DND-41 (cell line): ENCODE measurements at places on chromosomes 6 and 20.

DNA sequence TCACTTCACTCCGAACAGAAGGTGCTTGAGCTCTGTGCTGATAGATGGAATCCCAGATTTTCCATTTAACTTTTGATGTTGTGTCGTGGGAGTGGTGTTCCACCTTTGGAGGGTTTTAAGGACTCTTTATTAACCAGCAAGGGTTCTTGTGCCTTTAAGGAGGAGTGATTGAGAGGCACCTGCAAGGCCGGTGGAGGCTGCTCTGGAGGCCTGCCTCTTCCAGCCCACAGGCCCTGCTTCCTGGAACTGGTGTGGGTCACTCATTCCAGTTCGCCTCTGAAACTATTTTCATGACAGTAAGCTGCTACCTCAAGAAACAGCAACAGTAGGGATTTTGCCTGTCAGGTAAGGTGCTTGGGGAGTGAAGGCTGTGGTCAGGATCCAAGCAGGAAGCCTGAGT, 58.8 kb upstream of the APCDD1L start:
- DNase-seq = no peak

- DNase-seq = no peak
Measured at GRCh38 chr6:25503686-25504085, 148.3 kb upstream of the SCGN start.

DNA sequence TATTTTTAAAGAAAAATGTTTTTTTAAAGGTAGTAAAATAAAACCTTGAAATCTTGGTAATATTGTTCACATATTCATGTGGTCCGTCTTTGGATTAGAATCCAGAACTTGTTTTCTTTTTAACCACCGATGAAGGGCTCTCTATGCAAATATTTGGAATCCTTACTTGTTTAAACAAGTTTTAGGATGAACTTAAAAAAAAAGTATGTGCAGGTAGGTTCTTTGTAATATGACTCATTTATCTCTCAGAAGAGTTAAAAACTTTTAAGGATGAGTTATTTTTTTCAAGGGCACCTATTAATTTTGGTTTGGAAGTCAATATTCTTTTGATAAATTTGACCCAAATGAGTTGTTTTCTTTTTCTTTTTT, 8.9 kb downstream of the DSP start:
- no peak for DNase-seq

GRCh38 chr20:47597090-47597489, 95.4 kb downstream of the NCOA3 start:
- no peak for DNase-seq

DNA sequence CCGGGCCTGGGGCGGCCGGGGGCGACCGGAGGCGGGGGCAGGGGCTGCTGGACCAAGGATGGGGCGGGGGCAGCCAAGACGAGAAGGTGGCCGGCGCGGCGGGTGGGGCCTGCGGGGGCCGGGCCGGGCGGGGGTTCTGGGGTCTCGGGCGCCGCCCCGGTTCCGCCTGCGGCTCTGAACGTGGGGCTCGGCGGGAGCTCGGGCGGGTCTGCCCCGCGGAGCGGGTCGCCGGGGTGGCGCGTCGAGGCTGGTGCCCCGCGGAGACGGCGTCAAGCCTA, 204 bp downstream of the ADRM1 start:
- DNase-seq = no peak

DNA sequence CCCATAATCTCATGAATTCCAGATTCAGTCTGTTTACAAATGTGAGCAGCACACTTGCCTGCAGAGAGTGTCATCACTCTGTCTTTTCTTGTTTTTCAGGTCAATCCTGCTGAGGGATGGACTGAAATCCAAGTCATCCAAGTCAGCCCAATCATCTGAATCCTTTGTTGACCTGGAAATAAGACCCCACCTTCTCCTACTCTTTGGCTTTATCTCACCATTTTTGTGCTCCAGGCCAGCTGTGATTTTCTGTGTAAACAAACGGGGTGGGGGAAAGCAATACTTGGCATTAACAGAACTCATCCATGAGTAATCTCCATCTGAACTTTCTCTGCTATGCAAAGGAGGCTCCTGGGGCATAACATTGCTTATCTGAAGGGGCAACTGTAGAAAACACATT, 16.9 kb upstream of the GSTA4 start:
- no peak for DNase-seq

- DNase-seq = no peak
Measured at GRCh38 chr6:150751296-150751695, 114.2 kb upstream of the MTHFD1L start.

GRCh38 chr6:27672113-27672799, 199.4 kb upstream of the ZNF184 start:
- no peak for DNase-seq

- no peak for DNase-seq
Measured at GRCh38 chr20:44113618-44114376, 73.2 kb downstream of the JPH2 start.

- DNase-seq = no peak
Measured at GRCh38 chr20:47487175-47487917, 14.3 kb upstream of the NCOA3 start.

DNA sequence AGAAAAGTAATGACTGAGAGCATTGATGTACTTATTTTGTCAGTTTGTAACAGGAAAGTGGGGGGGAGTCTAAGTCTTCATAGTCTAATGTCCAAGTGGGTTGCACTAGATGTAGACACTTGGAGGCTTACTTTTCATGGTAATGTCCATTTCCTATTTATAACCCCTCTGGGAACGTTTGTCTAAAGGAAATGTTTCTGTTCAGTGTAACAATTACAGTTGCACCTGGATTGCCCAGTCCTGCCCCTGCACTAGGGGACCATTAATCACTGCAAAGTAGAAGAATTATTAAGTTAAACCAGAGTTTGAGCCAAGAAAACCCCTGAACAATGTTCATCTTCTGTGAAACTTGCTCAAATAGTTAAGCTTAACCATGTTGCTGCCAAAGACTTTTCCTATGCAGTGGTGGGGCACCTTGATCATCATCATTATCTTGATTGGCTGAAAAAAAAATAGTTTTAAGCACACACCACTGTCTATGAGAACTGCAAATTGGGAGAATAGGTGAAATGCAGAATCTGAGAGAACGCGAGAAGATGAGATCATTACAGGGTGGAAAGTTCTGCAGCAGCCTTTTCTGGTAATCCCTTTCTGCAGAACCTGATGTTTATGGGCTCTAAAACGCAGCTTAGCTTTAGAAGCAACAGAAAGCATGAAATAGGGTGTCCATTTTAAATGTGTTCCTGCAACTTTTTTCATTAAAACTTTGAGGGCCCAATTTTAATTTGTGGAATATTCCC, 106.0 kb downstream of the ZNF217 start:
- no peak for DNase-seq

DNA sequence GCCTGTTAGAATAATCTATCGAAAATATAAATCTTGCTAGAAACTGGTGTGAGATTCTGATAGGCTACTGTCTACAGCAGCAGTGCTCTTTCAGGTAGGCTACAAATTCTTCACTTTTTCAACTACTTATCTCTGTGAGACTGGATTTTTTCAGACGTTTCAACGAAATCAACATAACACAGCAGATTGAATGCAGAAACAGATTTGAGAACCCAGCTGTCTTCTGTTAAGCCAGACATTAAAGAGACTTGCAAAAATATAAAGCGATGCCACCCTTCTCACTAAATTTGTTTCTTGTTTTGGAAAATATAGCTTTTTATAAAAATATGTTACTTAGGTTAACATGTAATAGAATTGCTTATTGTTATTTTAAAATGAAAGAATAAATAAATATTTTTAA, 140.6 kb upstream of the PHACTR1 start:
- no peak for DNase-seq

- DNase-seq = no peak
Measured at GRCh38 chr6:3456395-3456897, 404 bp downstream of the SLC22A23 start.

DNA sequence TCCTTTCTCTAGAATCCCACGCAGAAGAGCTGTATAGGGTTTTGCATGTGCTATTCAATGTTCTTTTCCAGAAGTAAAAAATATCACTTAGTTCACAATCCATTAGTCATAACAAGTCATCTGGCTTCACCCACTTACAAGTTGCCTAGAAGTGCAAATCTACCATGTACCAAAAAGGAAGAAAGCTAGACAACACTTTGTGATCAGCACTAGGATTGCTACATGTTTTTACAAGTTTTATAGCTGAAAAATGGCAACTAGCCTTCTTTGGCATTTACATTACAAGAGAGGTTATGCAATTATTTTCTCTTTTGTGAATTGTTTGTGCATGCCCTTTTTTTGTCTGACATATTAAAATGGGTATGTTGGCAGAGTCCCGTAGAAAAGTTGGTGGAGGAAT, 85.6 kb upstream of the PTPRK start:
- DNase-seq = no peak

DNA sequence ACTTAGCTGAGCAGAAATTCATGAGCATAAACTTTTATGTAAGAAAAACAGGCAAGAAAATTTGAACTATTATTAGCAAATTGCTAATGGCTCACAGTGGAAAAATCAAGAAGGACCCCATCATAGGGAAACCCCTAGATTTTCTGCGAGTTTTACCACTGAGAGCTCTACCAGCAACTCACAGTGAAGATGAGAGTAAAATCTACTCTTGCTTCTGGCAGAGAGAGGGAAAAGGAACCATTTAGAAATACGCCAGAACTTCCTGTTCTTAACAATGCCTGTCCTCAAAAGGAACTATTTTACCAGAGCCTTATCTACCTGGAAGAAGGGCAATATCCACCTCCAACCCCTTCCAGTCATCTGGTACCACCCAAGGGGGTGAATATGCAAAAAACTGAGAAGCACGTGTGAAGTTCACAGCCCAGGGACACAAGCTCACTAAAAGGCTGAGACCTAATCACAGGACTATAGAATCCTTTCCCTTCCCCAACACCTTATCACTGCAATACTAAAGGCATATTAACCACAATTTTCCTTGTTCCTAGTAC, 34.4 kb upstream of the ASF1A start:
- no peak for DNase-seq

GRCh38 chr6:53605543-53606235, 59.9 kb downstream of the KLHL31 start:
- DNase-seq = no peak

- DNase-seq = no peak
Measured at GRCh38 chr20:8522168-8522567, 390.1 kb downstream of the PLCB1 start.

DNA sequence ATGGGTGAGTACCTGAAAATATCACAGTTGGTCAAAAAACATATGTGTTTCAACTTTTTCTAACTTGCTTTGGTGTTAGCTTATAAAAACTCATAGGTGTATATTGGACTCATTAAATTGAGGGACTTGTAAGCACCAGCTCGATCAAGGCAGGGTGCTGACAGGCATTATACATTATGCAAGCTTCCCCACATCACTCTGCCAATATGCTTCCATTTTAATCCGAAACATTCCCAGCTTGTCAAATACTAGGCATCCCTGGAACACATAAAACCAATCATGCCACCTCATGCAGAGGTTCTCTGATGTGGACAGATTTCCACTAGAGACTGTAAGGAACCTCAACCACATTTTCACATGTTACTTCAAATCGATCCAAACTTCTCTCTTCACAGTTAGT, 187.3 kb upstream of the NT5E start:
- DNase-seq = no peak

DNA sequence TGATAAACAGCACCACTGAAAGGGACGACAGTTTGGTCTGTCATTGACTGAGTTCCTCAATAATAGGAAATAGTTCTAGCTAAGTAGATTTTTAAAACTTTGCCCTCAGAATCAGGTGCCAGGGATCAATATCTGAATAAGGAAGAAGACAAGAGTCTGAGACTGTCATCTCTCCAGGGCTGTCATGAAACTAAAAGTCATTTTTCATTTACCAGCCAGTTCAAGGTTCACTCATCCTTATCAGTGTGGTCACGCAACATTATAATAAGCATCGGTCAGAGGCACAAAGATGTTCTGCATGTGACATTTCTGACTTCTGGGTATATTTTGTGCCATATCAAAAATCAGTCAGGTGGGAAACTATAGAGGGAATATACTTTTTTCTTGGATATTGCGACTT, 52.5 kb upstream of the E2F3 start:
- no peak for DNase-seq

- DNase-seq = no peak
Measured at GRCh38 chr6:35739645-35740524, 3.1 kb downstream of the ARMC12 start.

GRCh38 chr20:34022151-34022838, 28.6 kb downstream of the RALY start:
- no peak for DNase-seq

DNA sequence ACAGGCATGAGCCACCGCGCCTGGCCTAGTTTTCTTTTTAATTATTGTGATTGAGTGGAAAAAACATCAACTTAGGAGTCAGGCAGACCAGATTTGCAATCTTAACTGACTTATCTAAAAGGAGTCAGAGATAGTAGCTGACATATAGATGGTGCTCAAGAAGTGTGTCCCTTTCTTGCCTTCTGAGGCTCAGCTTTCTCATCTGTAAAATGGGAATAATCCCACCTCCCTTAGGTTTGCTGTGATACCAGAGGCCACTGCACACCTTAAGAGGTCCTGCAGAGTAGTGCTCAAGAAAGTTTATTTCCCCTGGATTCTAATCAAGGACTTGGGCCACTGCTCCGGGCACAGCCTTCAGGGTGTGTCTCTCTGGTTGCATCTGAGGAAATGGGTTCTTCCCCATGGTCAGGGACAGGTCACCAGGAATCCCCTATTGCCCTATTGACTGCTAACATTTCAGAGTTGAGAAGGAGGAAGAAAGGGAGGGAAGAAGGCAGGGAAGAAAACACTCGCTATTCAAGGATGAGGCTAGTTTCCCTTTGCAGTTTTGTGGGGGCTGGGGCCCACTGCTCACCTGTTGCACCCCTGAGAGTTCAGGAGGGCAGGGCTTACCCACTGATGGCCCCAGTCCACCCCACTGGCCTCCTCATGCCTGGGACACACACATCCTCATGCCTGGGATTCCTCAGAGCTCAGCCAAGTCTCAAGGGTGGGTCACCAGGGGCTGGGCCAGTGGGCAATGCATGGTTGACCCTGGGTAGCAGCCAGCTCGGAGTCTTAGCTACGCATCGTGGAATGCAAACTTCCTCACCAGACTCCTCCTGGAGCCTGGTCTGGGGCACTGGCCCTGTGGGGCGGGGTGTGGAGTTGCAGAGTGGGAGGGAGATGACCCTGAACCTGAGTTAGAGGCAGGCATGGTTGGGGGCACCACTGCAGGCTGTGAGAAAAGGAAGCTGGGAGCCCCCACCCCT, 21.2 kb downstream of the C6orf132 start:
- no peak for DNase-seq

DNA sequence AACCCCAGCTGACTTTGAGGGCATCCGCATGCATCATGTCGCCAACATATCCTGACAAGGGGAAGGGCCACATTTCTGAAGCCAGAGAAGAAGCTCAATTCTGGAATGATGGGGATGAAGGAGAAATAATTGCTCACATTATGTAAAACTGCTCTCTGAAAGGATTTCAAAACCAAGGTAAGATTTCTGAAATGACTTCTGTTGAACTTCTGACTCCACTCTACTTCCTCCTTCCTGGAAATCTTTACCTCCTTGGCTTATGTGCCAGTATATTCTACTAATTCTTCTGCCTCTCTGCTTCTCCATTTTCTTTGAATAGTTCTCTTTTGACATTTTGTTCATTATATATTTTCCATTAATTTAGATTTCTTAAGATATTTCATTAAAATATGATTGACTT, 31.9 kb downstream of the HLA-DPB1 start:
- no peak for DNase-seq

GRCh38 chr6:158410784-158411183, 98.5 kb downstream of the TULP4 start:
- DNase-seq = no peak

GRCh38 chr6:143840595-143841265, 2.4 kb upstream of the LTV1 start:
- DNase-seq = no peak
